Vagina (tissue), 2 donors: ENCODE measurements at places on chromosomes 1 and 21. TPM values are rescaled to one million over a fixed set of nuclear protein-coding genes. Genes with fewer than 3 reads are reported as not detected.

CD5L gene
- total RNA-seq, result not detected

CDC73 gene
- 28.5 TPM for total RNA-seq

ADAM30 gene
- total RNA-seq, result not detected

DENND2C gene
- 25.5 TPM for total RNA-seq

DNA sequence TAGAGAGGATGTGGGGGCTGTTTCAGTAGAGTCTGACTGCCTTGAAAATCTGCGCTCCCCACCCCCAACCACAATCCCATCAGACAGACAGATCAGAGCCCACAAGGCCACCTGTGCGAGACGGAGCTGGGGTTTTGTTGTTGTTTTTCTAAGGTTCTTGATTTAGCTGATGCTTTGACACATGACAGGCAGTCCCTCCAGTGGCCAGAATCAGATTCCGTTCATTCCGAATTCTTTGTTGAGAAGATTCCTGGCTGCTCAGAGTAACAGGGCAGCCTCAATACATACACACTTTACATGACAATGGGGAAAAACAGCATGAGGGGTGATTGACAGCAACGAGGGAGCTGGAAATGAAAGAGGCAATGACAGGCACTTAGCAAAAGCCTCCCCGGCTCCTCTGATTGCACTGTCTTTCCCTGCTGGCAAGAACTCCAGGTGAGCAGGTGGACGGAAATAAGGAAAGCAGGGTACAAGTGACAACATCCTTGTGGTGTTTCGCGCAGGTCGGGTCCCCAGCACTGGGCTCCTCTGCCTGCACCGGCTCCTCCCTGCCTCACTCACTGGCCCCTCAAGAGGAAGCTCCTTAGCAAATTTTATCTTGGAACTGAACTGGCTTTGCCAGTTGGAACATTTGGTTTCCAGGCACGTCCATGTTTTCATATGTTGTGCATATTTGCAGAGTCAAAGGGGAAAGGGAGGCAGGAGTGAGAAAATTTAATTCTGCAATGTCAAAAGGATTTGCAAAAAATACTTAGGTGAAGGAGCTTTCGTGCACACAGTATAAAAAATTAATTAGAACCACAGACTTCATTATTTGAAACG is 148.7 kb downstream of the PGBD5 start:
- no peaks in the 10 kb centered on the region for H3K27me3 ChIP-seq
- no peak for DNase-seq
- H3K27ac ChIP-seq, result no peak overlapping the region

GRCh38 chr1:184770181-184770979 is 15.7 kb upstream of the EDEM3 start:
- H3K27me3 ChIP-seq, result no peaks in the 10 kb centered on the region
- H3K4me3 ChIP-seq, result no peak overlapping the region
- no peaks in the 10 kb centered on the region for H3K36me3 ChIP-seq
- no peaks in the 10 kb centered on the region for H3K4me1 ChIP-seq
- no peak overlapping the region for H3K27ac ChIP-seq
- no peak for DNase-seq

- no peak overlapping the region for H3K27ac ChIP-seq
- no peak overlapping the region for H3K4me3 ChIP-seq
- H3K36me3 ChIP-seq, result no peaks in the 10 kb centered on the region
- no peak for DNase-seq
These were observed 10.8 kb downstream of the RPS6KA1 start for GRCh38 chr1:26540351-26540750.

- no peak overlapping the region for H3K4me3 ChIP-seq
- H3K36me3 ChIP-seq, result no peaks in the 10 kb centered on the region
- no peak overlapping the region for H3K27ac ChIP-seq
- H3K27me3 ChIP-seq, result no peaks in the 10 kb centered on the region
- H3K4me1 ChIP-seq, result peaks cover 20% of the 10 kb centered on the region
These were observed 61.2 kb downstream of the VANGL1 start for GRCh38 chr1:115702959-115703358.

- H3K4me1 ChIP-seq, result no peaks in the 10 kb centered on the region
- H3K27me3 ChIP-seq, result no peaks in the 10 kb centered on the region
- H3K27ac ChIP-seq, result no peak overlapping the region
These were observed 27.0 kb downstream of the DNASE2B start for GRCh38 chr1:84425150-84425896.

- H3K27ac ChIP-seq, result peak overlapping the region; percentile 98
- no peaks in the 10 kb centered on the region for H3K36me3 ChIP-seq
- H3K27me3 ChIP-seq, result no peaks in the 10 kb centered on the region
- no peak for DNase-seq
- peaks cover 41% of the 10 kb centered on the region for H3K4me1 ChIP-seq
- peak overlapping the region; percentile 79 for H3K4me3 ChIP-seq
These were observed 545 bp upstream of the PEF1 start for GRCh38 chr1:31645274-31645568.

DNA sequence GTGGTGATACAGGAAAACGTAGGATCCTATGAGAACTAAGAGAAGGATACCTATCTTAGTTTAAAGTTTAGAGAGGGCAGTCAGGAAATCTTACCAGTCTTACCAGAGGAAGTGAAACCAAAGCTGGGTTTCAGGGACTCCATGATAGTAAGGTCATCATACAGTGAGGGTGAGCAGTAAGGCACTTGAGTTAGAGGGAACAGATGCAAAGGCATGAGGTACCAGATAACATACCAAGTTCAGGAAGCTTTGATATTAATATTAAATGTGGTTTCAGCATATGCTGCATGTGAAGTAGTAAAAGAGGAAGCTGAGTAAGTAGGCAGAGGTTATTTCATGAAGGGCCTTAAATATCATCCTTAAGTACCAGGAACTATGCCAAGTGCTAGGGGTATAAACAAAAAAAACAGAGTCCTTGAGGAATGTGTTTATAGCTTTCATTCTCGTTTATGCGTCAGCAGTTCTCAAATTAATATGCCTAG is 16.9 kb downstream of the ATG4C start:
- DNase-seq, result no peak
- H3K27me3 ChIP-seq, result no peaks in the 10 kb centered on the region
- H3K4me3 ChIP-seq, result no peak overlapping the region
- H3K27ac ChIP-seq, result no peak overlapping the region
- H3K36me3 ChIP-seq, result no peaks in the 10 kb centered on the region

GRCh38 chr1:91171898-91172297 is 150.1 kb upstream of the ZNF644 start:
- H3K27me3 ChIP-seq, result no peaks in the 10 kb centered on the region
- H3K27ac ChIP-seq, result no peak overlapping the region
- H3K36me3 ChIP-seq, result no peaks in the 10 kb centered on the region
